NCI-H69 (cell line): ENCODE measurements at places on chromosomes 1 and 21.

DNA sequence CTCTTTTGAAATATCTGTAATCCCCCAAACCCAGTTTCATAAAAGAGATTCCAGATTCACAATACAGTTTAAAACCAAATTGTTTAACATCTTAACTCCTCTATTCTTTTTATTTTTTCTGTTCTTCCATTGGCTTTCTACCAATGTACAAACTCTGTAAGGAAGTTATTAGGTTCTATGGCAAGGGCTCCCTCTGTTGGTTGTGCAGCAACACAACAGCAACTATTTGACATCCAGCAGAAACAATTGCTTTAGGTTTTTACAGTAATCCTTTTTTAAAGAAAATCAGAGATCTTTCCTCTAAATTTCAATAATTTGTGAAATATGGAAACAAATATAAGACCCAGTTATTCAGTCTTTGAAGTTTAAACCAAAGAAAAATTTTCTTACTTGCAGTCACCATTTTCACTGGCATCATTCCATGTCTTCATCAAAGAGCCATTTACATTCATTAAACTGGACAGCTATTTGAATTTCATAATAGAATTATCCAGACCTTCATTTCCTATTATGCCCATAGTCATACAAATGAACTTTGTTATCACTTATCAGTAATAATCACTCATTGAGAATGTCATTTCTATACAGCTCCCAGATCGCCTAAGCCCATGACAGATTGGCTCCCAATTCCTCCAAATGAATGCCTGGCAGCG is 46.5 kb upstream of the RNF11 start:
- peak; percentile 67 for DNase-seq

DNA sequence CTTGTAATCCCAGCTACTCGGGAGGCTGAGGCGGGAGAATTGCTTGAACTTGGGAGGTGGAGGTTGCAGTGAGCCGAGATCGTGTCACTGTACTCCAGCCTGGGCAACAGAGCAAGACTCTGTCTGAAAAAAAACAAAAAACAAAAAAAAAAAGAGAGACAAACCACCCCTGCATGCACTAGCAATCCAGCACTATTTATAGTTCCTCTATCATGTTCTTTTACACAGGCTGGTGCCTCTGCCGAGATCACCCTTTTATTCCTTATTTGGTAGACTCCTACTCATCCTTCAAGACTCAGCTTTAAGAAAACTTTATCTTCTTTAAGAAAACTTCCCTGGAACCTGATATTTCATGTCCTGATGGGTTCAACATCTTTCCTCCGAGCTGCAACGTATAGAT is 10.8 kb downstream of the FMO5 start:
- no peak for DNase-seq

DNA sequence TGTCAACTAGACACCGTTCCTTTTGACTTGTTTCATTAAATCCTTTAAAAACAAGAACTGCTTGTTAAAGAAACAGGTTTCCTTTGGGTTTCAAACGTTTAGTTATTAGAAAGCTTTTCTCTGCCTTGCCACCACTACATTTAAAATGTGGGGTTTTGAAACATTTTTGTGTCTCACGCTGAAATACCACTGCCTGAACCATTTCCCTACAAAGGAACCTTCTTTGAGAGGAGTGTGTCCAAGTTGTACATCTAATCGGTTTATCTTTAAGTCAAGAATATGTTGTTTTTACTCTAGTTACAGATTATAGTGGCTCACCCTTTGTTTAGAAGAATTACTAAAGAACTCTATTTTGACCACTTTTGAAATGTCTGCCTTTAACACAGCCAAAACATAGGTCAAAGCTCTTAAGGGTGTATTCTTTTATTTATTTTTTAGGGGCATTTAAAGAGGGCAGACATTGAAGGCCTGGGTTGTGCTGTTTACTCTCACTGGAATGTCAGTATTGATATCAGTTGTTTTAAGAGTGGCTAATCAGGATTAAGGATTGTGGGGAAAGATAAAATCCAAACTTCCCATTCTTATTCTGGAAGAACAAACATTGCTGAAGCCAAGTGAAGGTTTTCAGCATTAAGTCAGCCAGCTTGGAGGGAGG is 143.4 kb downstream of the GALNT2 start:
- DNase-seq, result no peak

DNA sequence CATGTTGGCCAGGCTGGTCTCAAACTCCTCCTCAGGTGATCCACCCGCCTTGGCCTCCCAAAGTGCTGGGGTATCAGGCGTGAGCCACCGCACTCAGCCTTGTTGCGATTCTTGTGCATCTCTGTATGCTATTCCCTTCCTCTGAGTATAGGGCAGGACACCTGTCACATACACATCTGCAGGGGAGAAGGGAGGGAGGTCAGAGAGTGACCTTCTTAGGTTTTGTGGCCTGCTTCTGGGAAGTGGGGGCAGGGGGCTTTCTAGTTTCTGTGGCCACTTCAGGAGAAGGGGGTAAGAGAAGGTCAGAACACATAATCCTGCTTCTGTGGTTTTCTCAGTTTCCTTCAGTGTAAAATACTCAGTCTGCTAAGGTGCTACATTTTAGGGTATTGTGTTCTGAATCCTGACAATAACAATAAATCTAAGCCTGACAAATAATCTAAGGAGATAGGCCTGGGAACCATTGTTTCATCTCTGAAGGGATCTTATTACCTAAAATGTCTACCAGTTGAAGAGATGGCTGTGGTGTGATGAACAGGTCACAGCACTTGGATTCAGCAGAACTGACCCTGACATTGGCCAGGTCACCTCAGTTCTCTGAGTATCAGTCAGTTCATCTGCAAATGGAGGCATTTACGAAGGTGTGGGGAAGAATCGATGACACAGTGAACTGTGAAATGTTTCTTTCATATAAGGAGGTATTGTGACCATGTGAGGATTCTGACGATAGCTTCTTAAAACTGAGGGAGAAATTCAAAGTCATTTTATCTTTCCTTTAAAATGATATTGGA is 212.6 kb upstream of the L1TD1 start:
- DNase-seq, result no peak

DNA sequence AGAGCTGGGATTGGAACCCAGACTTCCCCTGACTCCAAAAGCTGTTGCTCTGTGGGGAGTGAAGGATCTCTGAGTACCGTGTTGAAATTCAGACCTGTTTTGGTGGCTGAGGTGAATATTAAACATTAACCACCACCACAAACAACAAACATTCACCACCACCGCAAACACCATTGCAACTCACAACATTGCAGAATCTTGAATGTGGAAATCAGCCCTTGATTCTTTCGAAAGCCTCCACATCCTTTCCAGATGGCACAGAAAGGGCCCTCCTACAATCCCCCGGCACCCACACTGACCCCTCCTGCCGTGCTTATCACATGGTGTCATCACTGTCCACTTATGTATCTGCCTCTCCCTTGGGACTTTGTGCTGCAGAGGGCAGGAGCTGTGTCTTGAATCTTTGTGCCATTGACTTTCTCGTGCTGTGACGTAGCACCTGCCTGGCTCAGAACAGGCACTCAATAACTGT is 1.4 kb downstream of the CDA start:
- DNase-seq, result no peak

GRCh38 chr1:205014783-205015182 is 28.2 kb upstream of the CNTN2 start:
- DNase-seq, result peak; percentile 90

GRCh38 chr1:111571987-111572386 is 47.6 kb upstream of the RAP1A start:
- DNase-seq, result peak; percentile 2

DNA sequence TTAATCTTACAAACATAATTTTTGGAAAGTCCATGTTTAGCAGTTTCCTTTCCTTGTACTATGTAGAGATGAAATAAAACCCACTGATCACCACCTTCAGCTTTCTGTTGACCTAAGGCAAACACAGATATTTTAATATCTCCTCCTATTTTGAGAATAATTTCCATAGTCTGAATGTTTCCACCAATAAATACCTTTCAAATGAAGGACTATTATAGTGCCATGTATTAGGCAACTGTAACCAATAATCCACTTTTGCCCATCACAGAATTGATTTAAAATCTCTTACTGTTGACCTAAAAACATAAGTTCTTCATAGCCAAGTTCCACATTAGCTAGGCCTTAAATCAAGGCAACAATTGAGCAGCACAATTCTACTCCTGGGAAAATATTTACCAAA is 1.8 kb downstream of the CDC42BPA start:
- DNase-seq, result no peak

DNA sequence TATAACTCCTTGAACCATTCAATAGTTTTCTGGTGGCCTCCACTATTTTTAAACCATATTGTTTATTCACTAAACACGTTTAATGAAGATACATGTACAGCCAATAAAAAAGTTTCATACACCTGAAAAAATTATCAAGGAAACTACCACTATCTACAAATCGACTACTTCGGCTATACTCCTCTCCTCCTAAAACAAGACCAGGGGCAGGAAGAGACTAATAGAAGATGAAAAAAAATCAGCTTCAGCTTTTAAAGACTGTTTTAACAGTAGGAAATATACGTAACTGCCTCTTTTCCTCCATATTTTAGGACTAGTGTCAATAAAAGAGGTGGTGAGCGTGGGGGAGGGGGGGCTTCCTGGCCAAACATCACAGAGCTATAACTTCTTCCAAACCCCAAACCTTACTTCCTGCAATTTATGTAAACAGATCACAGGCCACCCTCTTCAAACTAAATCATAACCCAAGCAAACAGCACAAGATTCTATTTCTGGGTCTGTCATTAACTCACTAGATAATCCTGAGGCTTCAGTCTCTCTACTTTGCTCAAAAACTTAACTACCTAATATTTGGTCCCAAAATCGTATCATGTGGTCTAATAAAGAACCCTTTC is 15.1 kb downstream of the FOXJ3 start:
- peak; percentile 42 for DNase-seq

GRCh38 chr1:10450156-10450814 is 454 bp downstream of the CORT start:
- DNase-seq, result no peak

- DNase-seq, result no peak
Measured at GRCh38 chr1:3102641-3103040, 33.6 kb downstream of the PRDM16 start.

- no peak for DNase-seq
Measured at GRCh38 chr1:225612287-225612686, 40.6 kb downstream of the ENAH start.

- no peak for DNase-seq
Measured at GRCh38 chr21:30561957-30562356, 843 bp upstream of the KRTAP19-7 start.

GRCh38 chr1:155175281-155175926 is 1.8 kb downstream of the TRIM46 start:
- peak; percentile 69 for DNase-seq

DNA sequence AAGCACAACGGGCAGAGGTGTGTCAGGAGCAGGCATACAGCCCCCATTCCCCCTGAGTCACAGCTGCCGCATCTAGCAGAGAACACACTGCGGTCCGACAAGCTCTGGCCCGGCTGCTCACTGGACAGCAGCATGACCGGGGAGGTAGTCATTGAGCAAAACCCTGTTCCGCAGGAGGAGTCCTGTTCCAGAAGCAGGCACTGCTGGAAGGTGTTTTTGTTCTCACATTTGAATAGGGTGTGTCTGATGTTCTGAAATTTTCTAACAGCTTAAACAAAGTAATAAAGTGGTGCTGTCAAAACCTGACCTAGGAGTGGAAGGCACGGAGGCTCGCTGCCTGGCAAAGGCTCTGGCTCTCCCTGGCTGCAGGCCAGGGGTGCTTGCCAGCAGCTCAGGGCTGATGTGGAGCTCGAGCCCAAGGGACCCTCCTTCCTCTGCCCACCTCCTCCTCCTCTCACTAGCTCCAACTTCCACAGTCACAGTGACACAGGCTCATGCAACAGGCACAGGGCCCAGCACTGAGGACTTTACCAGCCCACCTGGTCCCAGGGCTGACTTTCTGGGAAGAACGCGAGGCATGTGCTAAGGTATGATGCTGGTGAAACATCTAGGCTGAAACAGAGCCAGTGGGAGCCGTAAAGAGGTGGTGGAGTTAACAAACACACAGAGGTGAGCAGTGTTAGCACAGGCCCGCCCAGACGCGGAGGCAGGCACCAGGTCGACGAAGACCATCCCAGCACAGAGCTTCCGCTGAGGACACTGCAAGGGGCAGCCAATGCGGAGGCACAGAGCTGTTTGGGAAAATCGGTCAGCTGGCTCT is 118.6 kb upstream of the IFFO2 start:
- DNase-seq, result no peak

- no peak for DNase-seq
Measured at GRCh38 chr1:59520194-59520593, 223.3 kb downstream of the FGGY start.

DNA sequence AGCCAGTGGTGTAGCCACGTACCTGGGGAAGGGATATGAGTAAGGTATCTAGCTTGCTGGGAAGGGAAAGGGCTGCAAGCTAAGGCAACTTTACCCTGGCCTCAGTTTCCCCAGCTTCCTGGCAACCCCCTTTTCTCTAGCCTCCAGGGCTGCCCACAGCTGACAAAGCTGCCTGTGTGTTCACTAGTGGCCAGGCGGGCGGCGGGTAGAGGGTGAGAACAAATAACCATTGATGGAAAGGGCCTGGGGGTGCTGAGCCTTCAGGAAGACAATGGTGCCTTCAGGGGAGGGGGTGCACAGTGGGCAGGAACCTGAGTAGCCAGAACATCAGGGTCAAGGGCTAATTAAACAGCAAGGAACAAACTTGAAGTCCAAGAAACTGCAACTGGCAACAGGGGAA is 6.1 kb downstream of the CERS2 start:
- no peak for DNase-seq

DNA sequence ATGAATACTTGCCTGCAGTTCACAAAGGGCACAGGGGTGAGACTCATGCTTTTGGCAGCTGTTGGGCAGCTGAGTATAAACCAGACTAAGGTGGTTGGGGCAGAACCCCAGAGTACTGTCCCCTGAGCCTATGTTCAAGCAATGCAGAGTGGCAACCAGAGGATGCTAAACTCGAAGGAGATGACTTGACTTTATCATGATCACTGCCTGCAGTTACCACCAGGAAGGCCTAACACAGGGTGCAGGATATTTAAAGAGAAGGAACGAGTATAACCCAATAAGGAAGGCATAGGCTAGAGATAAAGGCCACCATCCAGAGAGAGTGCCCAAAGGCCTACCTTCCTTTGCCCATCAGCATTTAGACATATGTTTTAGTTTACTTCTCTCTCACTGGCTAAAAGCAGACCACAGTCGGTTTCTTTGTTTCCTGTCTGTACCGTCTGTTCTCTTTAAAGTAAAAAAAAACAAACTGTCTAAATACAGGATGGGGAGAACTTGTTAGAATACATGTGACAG is 83.3 kb downstream of the MPZL1 start:
- DNase-seq, result no peak

DNA sequence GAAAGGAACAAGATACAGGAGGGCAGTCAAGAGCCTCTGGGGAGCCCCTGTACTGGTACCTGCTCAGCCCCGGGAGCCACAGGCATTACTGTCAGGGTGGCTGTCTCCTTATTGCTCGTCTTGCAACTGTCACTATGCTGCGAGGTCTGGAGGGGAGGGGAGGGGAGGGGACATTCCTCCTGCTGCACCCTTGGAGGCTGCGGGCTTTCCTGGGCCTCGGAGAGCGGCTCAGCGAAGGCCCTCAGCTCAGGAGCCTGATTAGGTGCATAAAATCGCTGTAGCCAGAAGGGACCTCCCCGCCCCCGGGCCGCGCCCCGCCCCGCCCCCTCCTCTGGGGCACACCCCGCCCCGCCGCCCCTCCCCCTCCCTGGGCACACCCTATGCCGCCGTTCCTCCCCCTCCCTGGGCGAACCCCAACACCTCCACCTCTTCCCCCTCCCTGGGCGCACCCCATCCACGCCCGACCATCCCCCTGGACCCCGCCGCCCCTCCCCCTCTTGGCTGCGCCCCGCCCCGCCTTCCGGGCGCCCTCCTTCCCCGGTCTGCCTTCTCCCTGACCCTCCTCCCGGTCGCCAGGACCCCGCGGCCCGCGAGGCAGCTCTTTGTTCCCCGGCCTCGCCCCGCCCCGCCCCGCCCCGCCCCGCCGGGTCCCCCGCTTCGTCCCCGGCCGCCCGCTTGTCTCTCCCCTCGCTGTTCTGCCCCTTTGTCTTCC is 35.5 kb downstream of the CACHD1 start:
- DNase-seq, result peak; percentile 88
